Pancreas (tissue), 10 donors: ENCODE measurements at places on chromosomes 2 and 18.

- DNase-seq = no peak
Observed at GRCh38 chr2:232528746-232529460, 2.9 kb downstream of the CHRND start.

DNA sequence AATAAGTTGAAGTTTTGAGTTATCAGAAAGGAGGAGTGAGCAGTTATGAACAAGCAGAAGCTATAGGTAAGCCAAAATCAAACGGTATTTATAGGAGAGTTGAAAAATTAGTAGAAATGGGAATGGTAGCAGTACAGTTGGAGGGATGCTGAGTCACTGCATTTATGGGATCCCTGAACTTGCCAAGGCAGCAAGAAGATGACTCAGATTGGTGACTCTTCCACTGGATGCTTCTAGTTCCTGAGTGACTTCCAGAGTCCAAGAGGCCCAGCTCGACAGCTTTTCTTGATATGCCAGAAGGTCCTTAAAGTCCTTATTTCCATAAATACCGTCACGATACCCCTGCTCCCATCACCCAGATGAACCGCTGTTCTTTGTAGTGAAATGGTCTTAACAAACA is 31.1 kb upstream of the ACTR3 start:
- DNase-seq = no peak

DNA sequence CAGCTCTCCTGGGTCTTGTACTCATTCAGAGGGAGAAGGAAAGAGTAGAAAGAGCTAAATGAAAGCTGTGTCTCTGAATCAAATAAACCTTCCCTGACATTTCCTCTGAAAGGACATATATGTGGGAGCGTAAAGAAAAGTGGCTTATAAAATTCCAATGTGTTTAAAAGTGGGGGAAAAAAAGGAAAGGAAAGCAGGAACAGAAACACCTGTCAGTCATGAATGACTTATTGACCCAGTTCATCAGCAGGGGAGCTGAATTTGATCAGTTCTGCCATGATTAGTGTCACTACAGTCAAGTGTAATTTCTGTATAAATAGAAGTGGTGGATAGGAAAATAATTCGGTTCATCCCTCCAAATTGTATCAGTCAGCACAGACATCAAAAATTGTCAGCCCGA is 382.5 kb downstream of the ERBB4 start:
- DNase-seq = no peak

GRCh38 chr2:160479269-160479668 is 14.3 kb downstream of the RBMS1 start:
- DNase-seq = no peak

GRCh38 chr2:197498235-197498936 is 1.3 kb downstream of the HSPD1 start:
- DNase-seq = no peak

GRCh38 chr2:110999626-111000025 is 121.1 kb upstream of the BCL2L11 start:
- DNase-seq = no peak

DNA sequence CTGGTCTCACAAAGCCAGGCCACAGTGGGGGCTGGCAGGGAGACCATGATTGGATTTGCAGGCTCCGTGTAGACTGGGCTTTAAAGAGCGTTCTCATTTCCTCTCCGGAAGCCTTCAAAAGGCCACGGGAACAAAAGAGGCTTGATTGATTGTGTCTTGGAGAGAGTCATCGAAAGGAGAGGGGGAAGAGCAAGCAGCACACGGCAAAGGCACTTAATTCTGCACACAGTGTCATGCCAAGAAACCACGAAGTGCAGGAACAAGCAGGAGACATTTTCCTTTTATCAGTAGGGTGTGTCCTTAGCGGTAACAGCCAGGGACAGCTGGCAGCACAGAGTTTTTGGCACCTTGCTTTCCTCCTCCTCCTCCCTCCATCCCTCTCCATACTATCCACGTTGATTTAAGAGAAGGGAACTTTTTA is 47.7 kb downstream of the GLI2 start:
- DNase-seq = no peak

- no peak for DNase-seq
Observed at GRCh38 chr2:172763079-172763478, 27.4 kb downstream of the RAPGEF4 start.

GRCh38 chr18:28690836-28691495 is 514.0 kb upstream of the CDH2 start:
- no peak for DNase-seq

DNA sequence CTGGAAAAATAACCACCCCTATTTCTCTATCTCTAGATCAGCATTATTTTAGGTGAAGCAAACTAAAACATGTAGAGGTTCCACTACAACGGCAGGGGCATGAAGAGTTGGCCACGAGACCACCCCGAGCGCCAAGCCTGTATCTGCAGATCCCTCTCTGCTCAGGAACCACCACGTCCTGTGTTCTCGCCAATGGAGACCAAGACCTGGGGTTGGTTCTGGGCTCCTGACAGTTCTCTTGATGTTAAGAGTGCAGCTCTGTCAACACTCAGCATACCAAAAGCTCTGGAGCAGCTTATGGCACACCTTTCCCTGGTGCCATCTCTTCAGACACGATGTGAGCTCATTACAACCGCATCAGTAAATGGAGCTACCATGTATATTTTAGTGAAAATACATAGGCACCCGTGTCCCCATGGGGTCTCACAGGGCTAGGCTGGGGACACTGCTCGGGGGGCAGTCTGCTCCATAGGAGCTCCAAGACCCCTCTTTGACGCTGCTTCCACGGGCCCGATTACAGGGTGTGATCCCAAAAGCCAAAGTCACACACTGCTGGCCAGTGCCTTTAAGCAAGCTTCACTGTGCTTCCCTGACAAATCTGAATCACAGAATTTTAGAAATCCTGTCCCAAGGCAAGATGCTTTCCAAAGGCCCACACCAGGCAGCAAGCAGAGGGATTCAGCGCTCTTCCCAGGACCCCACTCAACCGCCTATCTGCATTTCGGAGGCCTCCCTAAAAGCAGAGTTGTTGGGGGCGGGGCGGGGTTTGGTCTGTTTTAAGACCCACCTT is 72.2 kb downstream of the EMILIN2 start:
- no peak for DNase-seq

DNA sequence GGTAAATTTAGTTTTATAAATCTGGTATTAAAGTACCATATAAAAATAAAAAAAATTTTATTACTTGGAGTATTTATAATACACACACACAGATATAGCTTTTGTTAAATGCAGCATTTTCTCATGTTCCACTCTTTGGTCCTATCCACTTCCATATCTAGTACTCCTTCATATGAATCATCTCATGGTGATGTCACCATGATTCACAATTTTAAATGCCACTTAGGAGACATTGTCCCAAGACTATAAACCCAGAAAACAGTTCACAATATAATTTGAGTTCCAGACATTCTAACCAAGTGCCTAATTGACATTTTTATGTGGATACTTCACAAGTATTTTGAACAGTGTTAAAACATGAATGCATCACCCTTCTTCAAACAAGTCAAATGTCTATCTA is 1398.3 kb downstream of the DSC3 start:
- DNase-seq = no peak

DNA sequence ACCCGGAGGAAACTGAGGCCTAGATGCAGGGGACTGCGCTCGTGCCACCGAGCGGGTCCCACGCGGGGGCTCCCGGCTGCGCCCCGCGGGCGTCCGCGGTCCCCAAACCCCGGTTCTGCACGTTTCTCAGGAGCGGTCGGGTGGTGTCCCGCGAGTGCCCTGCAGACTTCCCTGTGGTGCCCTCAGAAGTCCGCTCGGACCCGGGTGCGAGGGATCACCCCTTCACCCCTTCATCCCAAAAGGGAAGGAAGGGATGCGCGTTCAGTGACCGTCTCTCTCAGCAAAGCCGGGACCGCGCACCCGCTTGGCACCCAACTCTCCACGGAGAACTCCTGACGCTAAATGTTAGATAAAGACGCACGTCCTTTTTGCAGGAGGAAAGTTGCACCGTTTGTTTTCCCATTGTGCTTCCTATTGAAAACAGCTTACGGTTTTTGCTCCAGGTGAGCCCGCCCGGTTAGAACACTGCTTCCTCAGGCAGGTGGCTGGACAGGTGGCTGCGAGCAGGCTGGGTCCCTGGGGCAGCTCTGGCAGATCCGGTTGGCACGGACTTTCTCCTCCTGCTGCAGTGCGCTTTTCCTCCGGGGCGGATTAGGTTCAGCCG is 779 bp downstream of the DGKD start:
- peak; percentile 68 for DNase-seq

DNA sequence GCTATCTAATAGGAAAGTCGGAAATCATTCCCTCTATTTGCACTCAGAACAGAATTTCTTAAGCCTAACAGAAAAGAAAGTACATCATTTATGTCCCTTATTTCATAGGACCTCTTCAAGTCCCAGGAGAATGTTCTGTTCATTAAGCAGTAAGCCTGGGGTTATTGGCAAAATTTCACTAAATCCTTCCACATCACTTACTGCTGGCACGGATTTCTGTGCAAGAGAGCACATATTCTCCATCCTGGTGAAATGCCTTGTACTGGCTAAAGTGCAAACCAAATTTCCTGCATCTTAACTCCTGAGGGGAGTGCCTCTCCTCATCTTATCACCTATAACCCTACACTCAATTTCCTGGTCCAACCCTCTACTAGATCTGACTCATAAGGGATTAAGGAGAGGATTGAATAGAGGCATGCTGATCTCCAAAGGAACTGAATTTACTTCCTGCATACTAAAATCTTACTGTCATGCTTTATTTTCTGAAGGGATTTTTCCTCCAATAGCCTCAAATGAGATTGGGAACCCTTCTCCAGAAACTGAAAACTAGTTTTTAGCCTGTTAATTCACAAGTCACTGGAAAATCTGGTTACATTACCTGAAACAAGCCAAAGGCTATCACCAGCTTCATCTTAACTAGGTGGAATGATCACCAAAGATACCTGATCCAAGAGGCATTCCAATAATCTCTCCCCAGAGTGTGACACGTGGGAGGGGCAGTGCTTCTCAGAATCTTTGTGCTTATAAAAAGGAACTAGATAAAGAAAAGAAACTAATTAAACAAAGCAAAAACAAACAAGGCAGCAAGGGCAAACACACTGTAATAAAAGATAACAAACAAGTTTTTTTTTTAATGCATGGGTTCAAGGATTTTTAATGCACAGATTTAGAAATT is 311.1 kb downstream of the NR4A2 start:
- DNase-seq = no peak

DNA sequence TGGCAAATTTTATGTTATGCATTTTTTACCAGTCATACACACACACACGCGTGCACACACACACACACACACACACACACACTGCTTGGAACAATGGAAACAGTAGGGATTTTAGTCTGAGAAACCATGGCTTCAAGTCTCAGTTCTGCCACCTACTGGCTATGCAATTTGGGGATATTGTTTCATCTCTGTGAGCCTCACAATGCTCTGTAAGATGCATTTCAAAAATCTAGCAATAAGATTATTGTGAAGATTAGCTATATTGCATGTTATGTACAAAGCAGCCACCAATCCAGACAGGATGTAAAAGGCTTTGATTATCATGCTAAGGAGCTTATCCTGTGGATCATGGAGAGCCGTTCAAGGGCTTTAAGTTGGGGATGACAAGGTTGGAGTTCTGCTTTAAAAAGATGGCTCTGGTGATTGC is 401.4 kb downstream of the NBAS start:
- DNase-seq = no peak

DNA sequence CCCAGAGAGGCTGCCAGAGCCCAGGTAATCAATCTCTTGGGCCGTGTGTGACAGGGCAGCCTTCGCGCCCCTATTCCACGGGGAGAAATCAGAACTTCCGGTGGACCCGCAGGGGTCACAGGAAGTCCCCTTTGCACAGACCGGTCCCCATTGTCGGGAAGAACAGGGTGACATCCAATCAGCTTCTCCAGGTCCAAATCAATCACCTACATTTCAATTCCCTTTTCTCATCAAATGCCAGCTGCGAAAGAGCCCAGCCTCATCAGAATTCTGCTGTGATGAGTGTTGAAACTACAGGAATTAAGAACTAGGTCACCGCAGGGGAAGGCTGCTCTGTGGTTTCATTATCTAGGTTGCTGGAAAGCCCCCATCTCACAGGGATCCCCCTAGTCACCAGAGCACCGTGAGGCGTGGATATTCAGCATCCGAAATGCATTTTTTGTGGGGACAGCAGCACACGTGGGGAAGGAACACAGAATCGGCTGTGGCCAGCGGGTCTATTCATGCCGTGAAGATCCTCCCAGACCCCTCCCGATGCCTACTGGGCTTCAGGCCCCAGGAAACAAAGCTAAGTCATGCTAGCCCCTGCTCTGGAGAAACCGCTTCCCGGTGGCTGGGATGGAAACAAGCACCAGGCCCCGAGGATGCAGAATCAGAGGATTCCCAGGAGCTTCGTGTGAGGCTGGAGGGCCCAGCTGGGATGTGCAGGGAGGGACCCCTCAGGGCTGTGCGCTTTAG is 193.7 kb upstream of the ID2 start:
- no peak for DNase-seq

DNA sequence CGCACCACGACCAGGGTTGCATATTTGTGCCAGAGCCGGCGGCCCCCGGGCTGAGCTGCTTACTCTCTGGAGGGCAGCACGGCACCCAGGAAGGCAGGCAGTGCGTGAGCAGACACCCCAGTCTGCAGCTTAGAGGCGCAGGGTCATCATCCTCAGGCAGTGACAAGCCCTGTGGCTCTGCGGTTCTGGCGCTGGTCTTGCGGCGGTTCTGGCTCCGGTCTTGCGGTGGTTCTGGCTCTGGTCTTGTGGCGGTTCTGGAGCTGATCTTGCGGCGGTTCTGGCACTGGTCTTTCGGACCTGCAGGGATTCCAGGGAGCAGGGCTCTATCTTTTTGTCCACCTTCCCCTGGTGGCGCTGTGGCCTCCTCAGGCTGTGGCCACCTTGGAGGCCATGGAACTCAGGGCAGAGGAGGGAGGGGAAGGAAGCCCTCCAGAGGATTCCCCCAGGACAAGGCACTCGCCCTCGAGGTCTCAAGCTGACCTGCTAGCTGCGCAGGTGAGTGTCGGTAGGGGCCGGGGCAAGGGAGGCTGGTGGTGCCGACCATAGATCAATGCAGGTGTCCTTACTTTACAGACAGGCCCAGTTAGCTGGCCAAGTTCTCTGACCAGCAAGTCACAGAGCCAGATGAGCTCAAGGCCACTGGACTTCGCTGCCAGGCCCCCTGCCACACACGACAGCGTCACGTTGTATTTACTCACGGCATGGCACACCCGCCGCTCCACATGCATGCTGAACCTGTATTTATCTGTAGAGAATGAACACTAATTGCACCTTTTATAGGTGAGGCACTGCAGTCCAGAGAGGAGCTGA is 14.9 kb downstream of the ESPNL start:
- DNase-seq = peak; percentile 82

DNA sequence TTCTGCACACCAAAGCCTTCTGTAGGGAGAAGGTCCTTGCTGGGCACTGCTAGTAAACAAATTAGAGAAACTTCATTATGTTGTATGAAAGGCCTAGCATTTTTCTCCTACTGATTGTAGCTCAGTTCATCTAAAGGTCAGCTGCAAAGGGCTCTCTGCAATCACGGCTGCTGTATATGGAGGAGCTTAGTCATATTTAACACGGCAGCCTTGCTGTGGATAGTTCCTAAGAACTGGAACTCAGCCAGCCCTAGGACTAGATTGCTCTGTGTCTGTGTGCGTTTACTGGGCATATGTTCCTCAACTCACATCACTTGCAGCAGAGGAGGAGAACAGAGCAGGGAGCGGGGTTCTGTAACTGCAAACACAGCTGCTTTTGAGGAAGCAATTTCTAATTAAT is 1103.9 kb upstream of the KLHL29 start:
- DNase-seq = no peak

- DNase-seq = no peak
Observed at GRCh38 chr2:23618265-23618664, 233.3 kb downstream of the KLHL29 start.

- DNase-seq = no peak
Observed at GRCh38 chr18:22639026-22639463, 221.3 kb upstream of the CTAGE1 start.
